ENCODE measurements at places on chromosomes 16 and 17.

DNA sequence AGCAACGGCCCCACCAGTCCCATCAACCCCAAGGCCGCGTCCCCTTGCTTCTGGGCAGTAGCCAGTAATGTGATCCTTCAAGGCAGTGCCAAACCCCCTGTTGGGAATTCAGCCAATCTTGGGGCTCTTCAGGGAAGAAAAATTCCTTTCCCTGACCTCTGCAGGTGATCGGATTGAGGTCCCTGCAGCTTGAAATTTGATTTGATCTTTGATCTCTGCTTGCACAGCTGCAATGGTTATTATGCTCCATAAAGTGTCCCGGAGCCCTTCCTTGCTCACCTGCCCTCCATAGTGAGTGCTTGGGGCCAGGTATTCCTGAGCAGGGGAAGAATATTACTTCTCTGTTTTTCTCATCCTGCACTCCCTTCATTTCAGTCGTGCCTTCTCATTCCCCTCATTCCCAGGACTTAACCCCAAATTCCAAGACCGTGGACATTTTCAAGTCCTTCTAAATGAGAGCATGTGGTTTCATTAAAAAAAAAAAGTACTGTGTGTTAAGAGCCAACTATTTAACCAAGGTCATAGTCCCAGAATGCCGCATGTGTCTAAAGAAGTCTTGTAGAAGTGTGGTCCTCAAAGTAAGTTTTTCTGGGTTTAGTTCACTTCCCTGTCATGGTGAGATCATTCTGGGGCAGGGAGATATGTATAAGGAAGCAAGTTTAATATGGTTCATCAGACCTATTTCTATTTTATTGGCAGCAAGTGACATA is 56.3 kb downstream of the SOX9 start:
- DNase-seq, result peak; percentile 95

- DNase-seq, result no peak
Measured at GRCh38 chr16:1887711-1888354, 15.9 kb upstream of the MEIOB start.

DNA sequence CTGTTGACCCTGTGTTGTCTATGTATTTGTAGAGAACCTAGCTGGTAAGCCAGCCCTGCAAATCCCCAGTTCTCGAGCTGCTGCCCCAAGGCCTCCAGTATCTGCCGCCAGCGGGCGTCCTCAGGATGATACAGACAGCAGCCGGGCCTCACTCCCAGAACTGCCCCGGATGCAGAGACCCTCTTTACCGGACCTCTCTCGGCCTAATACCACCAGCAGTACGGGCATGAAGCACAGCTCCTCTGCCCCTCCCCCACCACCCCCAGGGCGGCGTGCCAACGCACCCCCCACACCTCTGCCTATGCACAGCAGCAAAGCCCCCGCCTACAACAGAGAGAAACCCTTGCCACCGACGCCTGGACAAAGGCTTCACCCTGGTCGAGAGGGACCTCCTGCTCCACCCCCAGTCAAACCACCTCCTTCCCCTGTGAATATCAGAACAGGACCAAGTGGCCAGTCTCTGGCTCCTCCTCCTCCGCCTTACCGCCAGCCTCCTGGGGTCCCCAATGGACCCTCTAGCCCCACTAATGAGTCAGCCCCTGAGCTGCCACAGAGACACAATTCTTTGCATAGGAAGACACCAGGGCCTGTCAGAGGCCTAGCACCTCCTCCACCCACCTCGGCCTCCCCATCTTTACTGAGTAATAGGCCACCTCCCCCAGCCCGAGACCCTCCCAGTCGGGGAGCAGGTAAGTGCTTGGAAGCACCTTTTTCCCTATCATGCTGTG is 23.1 kb upstream of the CDC6 start:
- DNase-seq, result no peak

DNA sequence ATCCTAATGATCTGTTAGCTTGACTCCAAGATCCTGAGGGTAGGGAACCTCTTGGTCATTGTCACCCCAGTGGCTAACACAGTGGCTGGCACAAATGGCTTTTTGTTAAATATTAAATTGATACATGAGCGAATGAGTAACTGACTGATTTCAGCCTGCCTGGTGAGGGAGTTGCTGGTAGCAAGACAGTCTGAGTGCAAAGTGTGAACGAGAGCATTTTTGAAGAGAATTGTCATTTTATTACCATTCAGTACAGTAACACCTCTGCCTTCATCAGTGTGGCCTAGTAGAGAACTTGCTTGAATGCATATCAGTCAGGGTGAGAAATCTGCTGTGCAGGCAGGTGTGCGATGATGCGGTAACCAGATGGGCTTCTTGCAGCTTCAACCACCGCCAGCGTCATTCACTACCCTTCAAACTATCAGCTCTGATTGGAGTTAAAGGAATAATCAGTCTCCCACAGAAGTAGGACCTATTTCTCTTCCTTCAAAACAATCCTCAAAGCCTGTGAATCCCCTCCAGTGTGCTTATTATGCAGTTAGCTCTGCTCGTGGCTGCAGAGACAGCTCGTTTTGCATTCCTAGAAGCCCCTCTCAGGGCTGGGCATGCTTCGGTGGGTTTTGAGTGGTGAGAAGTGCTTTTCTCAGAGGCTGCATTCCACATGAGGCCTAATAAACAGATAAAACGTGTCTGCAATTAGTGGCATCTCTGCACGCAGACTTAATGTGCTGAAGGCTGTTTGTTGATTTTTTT is 29.0 kb downstream of the HEXIM2 start:
- no peak for DNase-seq

DNA sequence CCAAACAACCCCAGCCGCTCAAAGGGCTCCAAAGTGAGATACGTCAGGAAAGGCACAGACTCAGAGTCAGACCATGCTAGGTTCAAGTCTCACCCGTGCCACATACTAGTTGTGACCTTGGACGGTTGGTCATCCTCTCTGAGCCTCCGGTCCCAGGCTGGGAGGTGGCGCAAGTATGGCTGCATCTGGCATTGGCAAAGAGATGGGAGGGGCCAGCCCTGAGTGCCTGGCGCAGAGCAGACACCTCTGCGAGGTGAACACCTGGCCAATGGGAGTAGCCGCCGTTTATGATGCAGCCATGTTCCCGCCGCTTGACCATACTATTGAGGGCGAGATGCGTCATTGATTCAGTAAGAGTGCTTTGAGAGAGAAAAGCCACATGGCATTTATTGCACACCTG is 97.8 kb upstream of the PLCG2 start:
- no peak for DNase-seq

DNA sequence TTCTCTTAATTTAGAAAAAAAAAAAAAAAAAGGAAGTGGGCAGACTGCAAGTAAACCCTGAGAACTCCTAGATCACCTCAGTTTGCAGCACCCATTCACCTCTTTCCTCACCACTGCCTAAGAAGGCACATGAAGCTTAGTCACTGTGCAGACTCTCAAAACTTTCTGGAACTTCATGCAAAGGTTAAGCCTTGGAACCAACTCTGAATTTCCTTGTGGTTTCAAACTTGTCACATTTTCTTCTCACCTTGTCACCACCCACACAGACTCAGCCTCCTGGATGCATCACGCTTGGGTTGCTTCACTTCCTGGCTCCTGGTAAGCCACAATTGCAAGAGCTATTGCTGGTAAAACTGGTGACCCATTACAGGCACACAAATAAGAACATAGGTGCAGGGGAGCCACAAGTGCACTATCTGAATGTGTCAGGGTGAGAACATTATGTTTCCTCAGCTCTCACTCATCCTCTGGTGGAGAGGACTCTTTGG is 15.0 kb upstream of the CPD start:
- DNase-seq, result peak; percentile 81

DNA sequence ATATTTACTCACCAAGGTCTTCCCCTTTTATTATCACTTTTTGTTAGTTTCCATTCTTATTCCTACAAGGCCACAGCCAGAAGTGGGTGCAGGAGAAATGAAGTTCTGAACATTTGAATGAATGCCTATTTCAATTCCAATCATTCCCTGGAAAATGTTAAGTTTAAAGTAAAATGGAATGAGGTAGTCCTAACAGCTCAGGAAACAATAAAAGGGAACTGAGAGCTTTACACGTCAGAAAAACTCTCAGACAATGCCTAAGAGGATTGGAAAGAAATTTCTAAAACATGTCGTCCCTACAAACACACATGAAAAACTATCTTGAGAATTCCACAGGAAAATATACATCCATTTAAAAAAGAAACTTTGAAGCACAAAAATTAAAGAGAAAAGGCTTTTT is 238.8 kb downstream of the STX8 start:
- no peak for DNase-seq

DNA sequence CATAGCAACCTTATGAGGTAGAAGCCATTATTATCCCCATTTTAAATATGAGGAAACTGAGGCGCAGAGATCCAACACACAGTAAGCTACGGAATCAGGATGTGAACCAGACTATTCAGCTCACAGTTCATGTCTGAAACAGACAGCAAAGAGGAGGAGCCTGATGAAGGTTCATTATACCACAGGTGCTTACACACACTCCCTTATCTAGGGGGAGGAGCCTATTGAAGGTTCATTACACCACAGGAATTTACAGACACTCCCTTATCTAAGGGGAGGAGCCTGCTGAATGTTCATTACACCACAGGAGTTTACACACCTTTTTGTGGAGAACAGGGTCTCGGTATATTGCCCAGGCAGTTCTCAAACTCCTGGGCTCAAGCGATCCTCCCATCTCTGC is 21.9 kb downstream of the C16orf95 start:
- no peak for DNase-seq

- peak; percentile 51 for DNase-seq
Measured at GRCh38 chr17:2057760-2058585, 3.1 kb downstream of the HIC1 start.

GRCh38 chr17:36188891-36189306 is 7.7 kb downstream of the CCL3L1 start:
- no peak for DNase-seq

DNA sequence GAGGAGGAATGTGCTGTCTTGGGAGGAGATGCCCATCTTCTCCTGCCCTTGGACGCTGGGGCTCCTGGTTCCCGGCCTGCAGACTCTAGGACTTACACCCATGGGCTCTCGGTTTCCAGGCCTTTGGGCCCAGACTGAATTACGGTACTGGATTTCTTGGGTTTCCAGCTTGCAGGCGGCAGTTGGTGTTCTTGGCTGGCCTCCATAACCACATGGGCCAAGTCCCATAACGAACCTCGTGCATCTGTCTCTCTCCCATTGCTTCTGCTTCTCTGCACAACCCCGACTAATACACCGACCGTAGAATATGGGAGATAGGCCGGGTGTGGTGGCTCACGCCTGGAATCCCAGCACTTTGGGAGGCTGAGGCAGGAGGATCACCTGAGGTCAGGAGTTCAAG is 162.6 kb downstream of the SDK2 start:
- DNase-seq, result no peak

DNA sequence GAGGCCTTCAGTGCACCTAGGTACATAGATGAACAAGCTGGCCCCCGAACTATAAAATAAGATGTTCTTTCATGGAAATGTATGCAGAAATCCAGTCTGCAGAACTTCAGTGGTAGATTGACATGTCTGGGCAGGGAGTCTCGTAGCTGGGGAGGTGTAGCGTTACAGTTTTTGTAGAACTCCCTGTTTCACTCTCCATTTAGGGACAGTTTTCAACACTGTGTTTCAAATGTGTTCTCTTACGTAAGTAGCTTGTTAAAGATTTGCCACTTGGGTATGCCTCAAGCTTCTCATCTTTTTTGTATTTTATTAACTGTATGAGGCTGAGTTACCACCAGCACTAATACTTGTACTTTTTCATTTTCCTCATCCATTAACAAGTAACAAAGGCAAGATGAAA is 46.6 kb downstream of the PLD6 start:
- DNase-seq, result no peak

GRCh38 chr16:84845496-84846002 is 25.8 kb downstream of the CRISPLD2 start:
- DNase-seq, result no peak

DNA sequence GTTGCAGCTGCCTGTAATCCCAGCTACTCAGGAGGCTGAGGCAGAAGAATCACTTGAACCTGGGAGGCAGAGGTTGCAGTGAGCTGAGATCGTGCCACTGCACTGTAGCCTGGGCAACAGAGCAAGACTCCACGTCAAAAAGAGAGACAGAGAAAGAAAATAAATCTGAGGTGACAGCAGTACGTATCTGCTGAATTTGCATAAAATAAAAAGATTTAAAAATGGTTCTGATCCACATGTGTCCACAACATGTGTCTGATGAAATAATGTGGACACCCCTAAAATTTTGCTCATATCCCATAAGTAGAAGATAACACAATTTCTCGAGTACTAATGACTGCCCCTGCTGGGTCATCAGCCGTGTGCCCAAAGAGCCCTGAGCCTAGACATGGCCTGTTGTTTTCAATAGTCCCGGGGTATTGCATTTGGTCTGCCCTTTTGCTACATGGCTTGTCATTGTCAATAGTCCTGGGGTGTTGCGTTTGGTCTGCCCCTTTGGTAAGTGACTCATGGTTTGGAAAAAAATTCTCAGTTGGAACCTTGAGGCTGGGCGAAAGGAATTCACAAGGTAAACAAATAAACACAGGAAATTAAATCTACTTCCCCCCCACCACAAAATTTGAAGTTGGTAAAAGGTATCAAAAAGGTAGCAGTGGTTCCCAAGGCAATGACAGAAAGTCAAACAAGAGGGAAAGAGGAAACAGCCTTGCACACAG is 434.6 kb upstream of the MAF start:
- DNase-seq, result no peak

GRCh38 chr17:15180121-15180561 is 85.0 kb downstream of the PMP22 start:
- no peak for DNase-seq

DNA sequence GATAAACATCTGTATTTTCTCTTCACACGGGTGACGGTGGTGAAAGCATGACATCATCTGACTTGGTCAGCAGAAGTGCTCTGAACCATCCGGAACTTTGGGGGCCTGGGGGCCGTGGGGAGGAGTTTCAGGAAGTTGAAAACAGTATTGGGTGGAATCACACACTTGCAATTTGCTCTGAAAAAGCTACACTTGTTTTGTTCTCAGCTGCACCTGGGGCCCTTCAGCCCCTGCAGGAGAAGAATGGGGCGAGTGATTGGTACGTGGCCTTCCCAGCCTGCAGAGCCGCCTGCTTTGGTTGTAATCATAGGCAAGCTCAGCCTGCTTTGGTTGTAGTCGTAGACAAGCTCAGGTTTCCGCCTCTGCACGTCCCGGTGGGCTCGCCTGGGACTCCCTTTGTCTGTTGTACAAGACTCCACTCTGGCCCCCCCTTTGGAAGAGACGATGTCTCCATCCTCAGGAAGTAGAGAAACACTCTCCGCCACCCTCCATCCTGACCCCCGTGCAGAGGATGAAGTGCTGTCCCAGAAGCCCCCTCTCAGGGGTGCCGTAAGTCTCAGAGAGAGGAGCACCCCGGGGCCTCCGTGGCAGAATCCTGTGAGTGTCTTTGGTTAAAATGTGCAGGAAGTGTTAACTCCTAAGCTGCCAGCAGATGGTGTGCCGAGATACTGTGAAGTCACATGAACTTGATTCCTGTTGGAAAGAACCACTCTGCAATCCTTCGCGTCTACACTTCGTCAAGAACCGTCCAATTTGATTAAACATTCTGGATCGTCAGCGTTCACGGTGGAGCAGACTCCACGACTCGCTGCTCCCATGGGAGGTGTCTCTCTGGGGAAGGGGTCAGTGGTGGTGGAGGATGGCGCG is 5.4 kb downstream of the BANP start:
- peak; percentile 87 for DNase-seq

GRCh38 chr16:85768199-85768598 is 17.3 kb upstream of the C16orf74 start:
- DNase-seq, result no peak
